ENCODE measurements at places on chromosomes 1 and 21.

DNA sequence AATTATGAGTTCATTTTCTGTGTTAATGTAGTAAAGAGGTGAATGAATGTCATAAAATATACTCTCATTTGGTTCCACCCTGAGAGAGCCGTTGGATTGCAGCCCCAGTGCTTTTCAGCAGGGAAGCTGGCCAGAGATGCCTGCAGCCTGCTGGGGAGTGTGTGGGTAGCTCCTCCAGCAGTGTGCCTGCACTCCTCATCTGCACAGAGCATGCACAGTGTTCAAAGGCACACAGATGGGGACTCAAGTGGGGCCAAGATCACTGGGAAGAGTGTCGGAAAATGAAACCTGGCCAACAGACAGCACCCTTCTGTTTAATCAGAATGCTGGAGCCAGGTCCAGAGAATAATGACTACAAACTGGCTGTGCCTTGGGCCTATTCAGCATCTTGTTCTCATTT is 206.8 kb downstream of the ST6GALNAC3 start:
- no peak for DNase-seq

DNA sequence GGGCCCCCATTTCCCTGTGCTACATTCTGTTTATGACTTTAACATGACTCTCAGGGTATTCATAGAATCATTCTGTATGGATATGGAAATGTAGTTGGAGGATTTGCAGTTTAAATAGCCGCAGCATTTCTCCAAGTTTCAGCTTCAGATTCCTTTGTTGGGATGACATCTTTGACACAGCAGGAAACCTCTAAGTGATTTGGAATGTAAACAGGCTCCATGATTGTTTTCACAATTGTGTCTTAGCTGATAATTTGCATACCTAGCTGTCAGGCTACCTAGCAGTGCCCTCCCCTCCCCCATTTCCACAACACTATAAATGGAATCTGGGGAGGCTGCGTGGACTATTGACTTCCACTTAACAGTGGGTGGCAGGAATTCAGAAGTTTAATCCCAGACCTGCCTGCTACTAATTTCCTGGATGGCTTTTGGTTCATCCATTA is 290.2 kb downstream of the HLX start:
- no peak for DNase-seq

GRCh38 chr1:201990427-201990826 is 8.0 kb downstream of the RNPEP start:
- DNase-seq = no peak

- no peak for DNase-seq
These were observed 101.6 kb upstream of the PALMD start for GRCh38 chr1:99544328-99544727.

DNA sequence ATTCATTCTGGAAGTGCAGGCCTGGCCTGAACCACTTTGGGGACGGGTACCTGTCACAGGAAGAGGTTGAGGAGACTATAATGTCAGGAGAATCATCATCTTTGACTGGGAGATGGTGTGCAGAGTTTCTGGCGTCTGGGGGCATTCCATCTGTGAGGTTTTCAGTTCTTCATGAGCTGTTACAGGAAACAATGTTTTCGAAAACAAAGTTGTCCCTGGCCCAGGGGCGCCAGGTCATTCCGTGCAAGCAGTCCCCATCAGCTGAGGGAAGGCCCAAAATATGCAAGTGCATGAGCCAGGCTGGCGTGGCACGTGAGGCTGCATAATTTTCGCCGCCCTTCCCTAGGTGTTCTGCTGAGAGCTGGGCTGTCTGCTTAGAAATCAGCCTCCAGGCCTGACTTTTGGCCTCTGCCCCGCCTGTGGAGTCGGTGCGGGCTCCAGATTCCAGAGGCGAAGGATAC is 68.4 kb upstream of the ATP5PO start:
- DNase-seq = no peak
